ENCODE measurements at places on chromosomes 13 and 19.

DNA sequence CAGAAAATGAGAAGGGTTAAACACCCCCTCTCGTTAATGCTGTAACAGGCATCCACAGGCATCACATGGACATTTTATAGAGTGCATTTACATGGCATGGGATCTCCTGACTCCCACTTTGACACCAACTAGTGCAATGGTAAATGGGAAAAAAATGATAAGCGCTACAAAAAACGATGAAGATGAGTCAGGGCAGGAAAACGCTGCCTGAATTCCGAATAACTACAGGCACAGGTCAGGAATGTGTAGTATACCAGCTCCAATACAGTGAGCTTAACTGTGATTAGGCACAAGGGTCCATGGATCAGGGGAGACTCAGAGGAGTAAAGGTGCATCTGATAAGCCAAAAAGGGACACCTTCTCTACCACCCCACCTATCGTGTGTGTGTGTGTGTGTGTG, 223.6 kb downstream of the FOXO1 start:
- no peak for DNase-seq

- DNase-seq, result no peak
Observed at GRCh38 chr19:33397536-33398360, 24.2 kb downstream of the CEBPG start.

DNA sequence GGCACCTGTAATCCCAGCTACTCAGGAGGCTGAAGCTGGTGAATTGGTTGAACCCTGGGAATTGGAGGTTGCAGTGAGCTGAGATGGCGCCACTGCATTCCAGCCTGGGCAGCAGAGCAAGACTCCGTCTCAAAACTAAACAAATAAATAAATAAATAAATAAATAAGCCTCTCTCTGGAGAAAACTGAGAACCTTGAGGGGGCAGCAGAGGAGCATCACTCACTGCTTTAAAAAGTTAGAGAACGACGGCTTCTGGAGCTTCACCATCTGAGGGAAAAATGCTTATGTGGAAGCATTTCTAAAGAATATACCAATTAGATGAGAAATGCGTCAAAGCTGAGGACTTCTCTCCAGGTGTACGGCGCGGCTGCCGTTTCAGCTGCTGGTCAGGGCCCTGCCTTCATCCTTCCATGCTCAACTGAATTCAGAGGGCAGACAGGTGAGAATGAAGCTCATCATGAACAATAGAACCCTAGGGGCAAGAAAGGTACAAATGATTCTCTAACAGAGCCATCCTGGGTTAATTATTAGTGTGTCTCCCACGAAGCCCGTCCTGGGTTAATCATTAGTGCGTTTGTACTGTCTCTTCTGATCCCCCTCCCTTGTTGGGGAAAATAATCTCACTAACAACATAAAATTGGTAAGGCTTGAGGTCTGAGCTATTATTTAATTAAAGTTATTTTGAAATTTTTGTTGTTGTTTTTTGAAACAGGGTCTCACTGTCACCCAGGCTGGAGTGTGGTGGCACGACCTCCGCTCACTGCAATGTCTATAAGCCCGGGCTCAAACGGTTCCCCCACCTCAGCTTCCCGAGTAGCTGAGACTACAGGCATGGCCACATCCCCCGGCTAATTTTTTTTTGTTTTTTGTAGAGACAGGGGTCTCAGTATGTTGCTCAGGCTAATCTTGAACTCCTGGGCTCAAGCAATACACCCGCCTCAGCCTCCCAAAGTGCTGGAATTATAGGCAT, 80.1 kb downstream of the IPO5 start:
- DNase-seq, result no peak

- no peak for DNase-seq
Observed at GRCh38 chr13:33679658-33680012, 138.3 kb upstream of the RFC3 start.

DNA sequence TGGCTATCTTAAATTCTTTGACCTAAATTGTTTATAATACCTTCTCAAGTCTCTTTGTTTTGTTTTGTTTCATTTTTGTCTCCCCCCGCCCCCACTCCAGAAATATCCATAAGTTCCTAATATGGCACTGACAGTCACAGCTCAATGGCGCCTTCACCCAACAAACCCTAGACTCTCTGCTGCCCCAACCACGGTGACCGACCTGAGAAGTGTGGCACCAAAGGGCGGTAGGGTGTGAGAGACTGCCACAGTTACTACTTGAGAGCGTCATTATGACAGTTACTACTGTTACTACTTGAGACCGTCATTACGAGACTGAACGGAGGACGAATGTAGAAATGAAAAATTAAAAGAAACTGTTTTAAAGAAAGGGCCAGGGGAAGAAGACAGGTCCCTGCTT, 34.4 kb upstream of the PSPC1 start:
- no peak for DNase-seq

GRCh38 chr13:80168089-80168850, 172.7 kb downstream of the SPRY2 start:
- DNase-seq, result no peak
